ENCODE measurements at places on chromosomes 13 and 19. TPM values are rescaled to one million over a fixed set of nuclear protein-coding genes. Genes with fewer than 3 reads are reported as not detected.
A peak's percentile ranks its signal among the peaks of the same experiment; 100 is the strongest.

Gene SBNO2
- polyA plus RNA-seq, result 1.4 TPM

Gene MICOS13
- polyA plus RNA-seq, result 88.1 TPM

Gene CFAP97D2
- not detected for polyA plus RNA-seq

Gene C19orf73
- 5.6 TPM for polyA plus RNA-seq

Gene ZNF431
- 14.9 TPM for polyA plus RNA-seq

Gene TNPO2
- polyA plus RNA-seq, result 3.1 TPM

Gene FFAR3
- polyA plus RNA-seq, result not detected

Gene LILRB1
- polyA plus RNA-seq, result 25.3 TPM

Gene OR4F17
- not detected for polyA plus RNA-seq

Gene USHBP1
- polyA plus RNA-seq, result not detected

DNA sequence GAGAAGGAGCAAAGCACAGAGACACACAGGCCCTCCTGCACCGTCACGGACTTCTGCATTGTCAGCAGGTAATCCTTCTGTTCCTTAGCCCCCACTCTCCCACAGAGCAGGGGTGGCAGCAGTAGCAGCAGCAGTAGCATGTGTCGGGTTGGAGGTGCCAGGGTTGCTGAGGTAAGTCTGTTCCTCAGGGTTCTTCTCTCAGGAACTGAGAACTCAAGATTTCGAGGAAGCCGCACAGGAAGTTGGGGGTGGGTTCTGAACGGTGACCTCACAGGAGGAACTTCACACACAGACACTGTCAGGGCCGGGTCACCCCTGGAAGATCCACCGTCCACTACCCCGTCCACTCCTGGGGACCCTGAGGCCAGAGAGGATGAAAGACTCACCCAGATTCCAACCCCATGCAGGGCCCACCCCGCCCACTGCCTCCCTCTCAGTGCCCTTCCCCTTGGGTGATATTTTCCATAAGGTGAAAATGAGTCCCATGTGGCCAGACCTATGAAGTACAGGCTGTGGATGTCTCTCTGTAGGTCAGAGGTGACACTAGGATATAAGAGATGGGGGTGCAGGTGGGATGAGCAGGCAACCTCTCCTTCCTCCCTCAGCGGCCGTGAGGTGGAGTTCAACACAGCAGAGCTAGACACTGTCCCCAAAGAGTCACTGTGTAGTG lies at the start of gene SIGLEC12:
SIGLEC12 (minus strand) TSS at position 207 of the 670 bp plus-strand sequence; CDS start at position 140, 67 bp downstream.
- DNase-seq, result peak; percentile 18

DNA sequence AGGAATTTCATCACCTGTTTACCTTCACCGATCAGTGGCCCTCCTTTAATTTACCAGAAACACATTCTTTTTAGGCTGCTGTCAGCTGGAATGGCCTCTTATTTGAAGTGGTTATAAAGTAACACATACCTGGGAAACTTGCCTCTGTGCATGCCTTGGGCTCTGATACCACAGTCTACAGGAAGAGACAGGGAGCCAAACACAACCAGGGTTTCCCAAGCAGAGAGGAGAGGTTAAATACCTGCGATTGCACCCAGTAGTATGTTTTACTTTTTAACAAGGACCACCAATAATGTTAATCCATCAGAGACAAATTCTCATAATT lies 444.0 kb upstream of the SGCG start:
- DNase-seq, result no peak

DNA sequence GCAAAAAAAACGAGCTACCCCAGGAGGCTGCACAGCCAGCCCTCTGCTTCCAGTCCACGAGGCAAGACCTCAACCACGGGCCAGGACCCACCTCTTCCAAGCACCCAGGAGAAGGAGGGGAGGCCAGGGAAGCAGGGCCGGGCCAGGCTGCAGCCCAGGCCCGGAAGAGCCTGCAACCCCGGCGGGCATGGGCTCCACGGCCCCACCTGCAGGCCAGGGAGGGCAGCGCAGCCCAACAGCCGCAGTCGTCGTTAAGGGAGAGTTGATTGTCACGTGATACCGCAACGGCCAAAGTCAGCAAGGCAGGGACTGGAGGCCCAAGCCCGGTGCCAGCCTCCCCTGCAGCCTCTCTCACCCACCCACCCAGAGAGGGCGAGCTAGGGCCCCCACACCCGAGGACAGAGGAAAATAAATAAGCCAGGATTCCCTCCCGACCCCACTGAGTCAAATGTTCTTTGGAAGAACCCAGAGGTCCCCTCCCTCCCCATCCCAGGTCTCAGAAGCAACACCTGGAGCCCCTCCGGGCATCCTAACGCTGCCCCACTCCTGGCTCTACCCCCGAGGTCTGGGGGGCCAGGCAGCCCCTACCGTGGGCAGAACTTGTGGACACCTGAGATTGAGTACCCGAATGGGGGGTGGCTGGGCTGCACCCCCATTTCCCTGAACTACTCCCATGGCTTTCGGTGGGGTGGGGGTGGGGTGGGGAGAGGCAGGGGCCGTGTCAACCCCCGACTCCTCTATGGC lies 5.2 kb upstream of the REXO1 start:
- DNase-seq, result peak; percentile 75

DNA sequence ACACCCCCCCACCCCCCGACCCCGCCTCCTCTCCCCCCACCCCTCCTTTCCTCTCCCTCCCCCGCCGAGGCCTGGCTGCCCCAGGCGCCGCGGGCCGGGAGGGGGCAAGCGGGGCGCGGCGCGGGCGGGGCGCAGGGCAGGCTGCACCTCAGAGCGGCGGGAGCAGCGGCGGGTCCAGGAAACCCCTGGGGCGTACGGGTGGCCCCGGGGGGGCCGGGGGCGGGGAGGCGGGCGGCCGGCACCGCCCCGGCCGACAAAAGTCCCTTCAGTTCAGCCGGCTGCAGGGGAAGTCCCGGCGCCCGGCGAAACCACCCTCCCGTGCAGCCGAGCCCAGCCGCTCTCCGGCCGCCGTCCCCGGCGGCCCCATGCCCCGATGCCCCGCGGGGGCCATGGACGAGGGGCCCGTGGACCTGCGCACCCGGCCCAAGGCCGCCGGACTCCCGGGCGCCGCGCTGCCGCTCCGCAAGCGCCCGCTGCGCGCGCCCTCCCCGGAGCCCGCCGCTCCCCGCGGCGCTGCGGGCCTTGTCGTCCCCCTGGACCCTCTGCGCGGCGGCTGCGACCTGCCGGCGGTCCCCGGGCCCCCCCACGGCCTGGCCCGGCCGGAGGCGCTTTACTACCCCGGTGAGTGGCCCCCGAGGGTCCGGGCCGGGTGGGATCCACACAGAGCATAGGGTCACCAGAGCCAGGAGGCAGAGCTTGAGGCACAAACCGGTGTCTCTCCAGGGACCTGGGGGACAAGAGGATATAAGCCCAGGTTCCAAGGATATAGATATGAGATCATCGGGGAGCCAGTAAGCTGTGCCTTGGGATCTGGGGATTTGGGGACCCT lies at the start of gene BCL3:
BCL3 (plus strand) TSS at position 283 of the 829 bp plus-strand sequence; CDS start at position 366, 83 bp downstream.
- DNase-seq, result peak; percentile 82

GRCh38 chr19:55228015-55228391 lies 560 bp downstream of the TMEM86B start:
- no peak for DNase-seq

DNA sequence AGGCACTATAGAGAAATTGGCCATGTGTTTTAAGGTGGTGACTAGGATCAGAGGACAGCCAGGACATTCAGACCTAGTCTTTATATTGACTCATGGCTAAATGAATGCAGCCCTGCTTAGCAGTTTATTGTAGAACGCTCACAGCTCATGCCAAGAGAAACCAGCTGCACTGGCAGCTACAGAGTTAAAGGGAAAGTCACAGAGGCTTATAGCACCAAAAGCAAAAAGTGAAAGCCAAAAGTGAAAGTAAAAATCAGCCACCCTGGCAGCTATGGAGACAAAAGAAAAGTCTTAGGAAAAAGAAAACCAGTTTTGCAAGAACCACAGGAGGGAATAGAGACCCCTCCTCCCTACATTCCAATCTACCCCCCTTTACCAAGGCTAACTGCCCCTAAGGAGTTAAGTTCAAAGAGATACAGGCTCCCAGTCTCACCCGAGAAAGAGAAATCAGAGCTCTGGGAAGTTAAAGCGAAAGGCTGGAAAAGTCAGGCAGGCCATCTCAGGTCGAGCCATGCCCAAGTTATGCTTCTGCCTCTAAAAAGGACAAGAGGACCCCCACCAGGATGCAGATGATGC lies 99.0 kb downstream of the ZNF429 start:
- DNase-seq, result no peak

- DNase-seq, result no peak
Observed at GRCh38 chr13:59437544-59438301, 726.0 kb downstream of the DIAPH3 start.

DNA sequence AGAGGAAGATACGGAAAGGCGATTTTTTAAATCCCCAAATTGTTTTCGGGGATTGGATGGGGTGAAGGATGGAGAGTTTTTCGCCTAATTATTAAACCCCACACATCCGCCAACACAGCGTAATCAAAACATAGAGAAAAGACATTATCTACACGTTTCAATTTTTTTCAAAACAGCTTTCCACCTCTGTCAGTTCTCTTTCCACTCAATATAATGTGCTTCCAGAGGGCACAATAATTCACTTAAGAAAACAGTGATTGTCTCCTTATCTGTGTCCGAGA lies 435 bp upstream of the OBI1 start:
- no peak for DNase-seq

GRCh38 chr13:101116341-101116740 lies 300.0 kb downstream of the NALCN start:
- no peak for DNase-seq

GRCh38 chr13:41434831-41435520 lies 22.4 kb upstream of the RGCC start:
- no peak for DNase-seq

- DNase-seq, result peak; percentile 55
Observed at GRCh38 chr19:55580628-55581144, at the start of gene ZNF579. ZNF579 (minus strand) TSS chr19:55580848; CDS start chr19:55579639, 1,209 bp downstream.

DNA sequence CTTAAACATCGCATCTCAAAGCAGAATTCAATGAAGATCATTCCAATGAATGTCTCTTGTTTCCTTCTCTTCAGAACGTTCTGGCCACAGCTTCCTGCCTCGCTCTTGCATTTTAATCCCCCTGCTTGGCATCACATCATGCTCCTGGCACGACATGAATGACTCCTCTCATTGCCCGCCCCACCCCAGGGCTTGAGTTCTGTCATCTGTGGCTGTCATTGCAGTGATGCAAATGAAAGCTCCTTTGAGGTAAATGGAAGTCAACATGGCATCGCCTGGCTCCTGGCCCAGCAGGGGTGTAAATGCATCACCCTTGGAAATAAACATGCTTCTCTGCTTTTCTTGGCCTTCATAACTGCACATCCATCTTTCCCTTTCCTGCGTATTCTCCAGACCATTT lies 48.6 kb downstream of the SCEL start:
- DNase-seq, result no peak

DNA sequence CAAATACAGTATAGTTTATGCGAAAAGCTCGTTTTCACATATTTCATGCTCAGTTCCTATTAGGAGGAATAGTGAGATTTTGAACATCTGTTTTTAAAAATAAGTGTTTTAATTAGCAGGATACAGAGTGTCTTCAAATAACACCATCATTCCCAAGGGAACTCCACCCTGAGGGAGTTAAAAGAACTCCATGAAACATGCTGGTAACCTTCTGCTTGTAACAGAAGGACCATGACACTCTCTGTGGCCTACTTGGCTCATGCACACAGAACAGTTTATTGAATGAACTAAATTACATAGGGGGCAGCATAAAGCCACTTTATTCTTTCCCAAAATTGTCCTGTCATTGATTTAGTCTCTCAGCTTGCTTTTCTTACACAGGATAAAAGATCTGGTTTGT lies 809.5 kb upstream of the SLITRK6 start:
- no peak for DNase-seq

DNA sequence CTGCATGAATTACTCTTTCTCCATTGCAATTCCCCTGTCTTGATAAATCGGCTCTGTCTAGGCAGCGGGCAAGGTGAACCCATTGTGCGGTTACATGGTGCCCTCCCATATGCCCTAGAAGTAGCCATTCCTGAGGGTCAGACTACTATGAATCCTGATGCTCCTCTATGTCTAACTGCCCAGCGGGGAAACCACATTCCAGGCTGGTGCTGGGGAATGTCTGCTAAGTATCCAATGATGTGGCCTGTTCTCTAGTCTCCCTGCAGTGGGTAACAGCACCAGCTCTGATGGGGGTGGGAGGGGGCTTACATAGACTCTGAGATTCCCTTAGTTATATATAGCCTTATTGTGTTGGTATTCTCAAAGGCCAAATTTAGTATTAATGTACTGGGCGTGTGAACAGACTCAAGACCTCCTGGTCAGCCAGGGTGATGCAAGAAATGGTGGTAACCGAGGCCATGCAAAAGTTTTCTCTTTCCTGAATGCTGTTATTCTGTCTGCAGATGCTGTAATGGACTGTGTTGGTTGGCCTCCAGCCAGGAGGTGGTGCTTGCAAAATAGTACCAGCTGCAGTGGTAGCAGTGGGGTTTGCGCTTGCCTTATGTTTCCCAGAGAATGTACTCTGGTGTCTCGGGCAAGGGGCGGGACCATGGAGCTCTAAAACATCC lies 564.8 kb upstream of the SLITRK1 start:
- DNase-seq, result no peak

- no peak for DNase-seq
Observed at GRCh38 chr19:8367327-8368001, 3.5 kb downstream of the ANGPTL4 start.

DNA sequence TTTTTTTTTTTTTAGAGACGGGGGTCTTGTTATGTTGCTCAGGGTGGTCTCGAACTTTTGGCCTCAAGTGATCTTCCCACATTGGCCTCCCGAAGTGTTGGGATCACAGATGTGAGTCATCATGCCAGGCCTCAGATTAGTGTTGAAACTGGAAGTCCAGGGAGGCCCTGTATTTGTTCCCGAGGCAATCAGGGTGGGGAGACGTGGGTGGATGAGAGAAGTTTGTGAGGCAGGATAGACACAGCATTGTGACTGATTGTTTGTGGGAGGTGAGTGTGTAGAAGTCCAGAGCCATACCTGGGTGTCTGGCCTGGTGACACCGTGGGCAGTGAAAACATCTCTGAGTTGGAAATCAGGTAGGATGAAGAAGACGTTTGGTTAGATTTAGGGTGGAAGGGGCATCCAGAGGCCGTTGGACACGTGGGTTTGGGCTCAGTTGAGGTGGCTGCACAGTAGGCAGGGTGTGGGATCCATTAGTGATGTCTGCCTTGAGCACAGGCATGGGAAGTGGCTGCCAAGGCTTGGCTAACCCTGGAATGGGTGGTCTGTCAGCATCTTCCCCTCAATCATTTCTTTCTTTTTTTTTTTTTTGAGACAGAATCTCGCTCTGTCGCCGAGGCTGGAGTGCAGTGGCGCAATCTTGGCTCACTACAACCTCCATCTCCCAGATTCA lies 12.4 kb downstream of the RTN2 start:
- DNase-seq, result no peak

GRCh38 chr13:85277748-85278147 lies 521.5 kb downstream of the SLITRK6 start:
- no peak for DNase-seq

GRCh38 chr13:29359181-29359580 lies 236.3 kb downstream of the SLC7A1 start:
- DNase-seq, result no peak

DNA sequence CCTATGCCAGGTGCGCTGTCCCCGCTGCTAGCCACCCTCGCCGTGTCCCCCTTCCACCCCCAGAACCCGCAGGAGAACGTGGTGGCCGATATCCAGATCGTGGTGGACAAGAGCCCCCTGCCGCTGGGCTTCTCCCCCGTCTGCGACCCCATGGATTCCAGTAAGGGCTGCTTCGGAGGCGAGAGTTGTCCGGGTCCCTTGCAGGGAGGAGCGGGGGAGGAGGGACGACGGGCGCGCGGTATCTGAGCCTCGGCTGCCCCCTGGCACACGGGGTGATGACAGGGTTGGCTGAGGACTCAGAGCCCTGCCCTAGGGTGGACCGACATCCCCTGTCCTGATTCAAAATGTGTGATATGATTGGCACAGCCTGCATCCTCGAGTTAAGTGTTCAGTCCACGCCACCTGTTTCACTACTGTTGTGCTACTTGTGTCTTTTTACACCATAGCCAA lies 653 bp downstream of the MVB12A start:
- DNase-seq, result peak; percentile 12
